ENCODE measurements at places on chromosomes 1 and 21.

DNA sequence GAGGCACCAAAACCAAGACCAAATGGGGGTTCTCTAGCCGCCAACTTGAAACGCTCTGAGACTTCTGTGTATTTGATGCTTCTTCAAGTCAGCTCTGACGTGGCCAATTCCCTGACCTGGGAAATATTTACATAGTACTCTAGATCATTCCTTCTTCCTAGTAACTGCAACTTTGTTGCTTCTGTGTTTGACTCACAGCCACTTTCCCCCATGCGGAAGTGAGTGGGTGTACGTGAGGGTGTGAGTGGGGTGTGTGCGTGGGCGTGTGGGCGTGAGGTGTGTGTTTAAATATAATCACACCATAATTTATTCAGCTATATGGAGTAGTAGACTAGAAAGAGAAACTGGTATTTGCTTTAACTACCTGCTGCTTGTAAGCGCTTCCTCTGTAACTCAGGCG lies 111.0 kb downstream of the TAS1R2 start:
- DNase-seq, result no peak

- no peak for DNase-seq
Observed at GRCh38 chr1:29469457-29469856, 233.1 kb downstream of the PTPRU start.

DNA sequence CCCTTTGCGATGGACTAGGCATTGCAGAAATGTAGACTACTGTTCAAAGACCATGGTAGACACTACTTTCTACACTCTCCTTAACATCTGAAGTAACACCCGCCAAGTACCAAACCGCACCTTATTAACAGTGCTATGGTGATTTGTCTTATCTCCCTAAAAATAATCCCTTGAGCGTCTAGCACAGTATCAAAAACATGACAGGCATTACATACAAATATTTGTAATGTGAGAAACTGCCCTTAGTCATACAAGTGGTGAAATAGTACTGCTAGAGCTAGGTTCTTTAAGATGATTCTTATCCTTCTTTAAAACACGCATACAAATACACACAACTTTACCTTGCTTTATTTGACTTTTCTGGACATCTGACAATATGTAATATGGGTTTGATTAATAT lies 27.2 kb downstream of the PUM1 start:
- DNase-seq, result no peak

DNA sequence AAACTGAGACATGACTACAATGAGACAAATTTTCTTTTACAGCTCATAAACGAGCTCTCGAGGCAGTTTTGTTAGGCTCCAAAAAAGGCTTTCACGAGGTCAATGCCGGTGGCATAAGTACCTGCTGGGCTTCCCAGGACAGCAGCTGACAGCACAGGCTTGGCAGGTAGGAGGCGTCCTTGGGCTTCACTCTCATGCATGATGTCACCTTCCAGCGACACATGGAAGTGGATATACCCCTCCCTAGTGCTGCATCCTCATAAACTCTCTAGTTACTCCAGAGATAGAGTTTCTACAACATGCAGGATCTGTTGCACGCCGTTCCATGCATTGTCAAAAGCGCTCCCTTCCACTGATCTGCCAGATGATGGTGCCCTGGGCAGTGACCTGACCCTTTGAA lies 112.5 kb upstream of the PAXBP1 start:
- no peak for DNase-seq

DNA sequence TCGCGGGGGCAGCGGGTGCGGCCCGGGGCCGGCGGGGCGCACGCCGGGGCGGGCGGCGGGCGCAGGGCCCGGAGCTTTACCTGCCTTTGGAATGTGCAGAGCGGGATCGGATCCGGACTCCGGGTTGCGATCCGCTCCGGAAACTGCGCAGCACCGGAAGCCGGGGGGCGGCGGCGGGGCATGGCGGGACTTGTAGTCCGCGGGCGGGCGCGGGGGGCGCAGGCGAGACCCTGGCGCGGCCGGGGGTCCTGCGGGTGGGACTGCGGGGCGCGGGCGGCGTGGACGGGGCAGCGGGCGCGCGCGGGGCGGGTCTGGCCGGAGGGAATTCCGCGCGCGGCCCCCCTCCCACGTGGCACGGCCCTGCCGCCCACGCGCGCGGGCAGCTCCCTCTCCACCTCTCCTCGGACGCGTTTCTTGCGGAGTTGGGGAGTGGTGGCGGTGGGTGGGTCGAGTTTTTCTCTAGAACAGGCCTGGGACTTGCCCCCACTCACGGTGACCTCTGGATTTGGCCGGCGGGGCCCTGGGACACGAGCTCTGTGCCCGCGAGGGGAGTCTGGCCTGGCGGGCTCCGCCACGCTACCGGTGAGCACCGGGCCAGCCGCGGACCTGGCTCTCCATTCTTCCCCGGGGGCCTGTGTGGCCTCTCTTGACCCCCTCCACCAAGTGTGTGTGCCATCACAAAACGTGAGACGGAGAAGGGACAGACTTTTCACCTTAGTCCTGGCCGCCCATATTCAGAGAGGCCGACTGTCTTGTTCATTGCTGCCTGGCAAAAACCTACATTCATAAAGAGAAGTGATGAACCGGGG lies at the start of gene PRDM15:
PRDM15 (minus strand) TSS at position 155 of the 809 bp plus-strand sequence. CDS start 18,981 bp downstream, outside the sequence.
- peak; percentile 76 for DNase-seq

- no peak for DNase-seq
Observed at GRCh38 chr1:28412731-28413130, 43.2 kb downstream of the PHACTR4 start.

- DNase-seq, result no peak
Observed at GRCh38 chr1:43872280-43872679, 61.3 kb upstream of the ARTN start.

DNA sequence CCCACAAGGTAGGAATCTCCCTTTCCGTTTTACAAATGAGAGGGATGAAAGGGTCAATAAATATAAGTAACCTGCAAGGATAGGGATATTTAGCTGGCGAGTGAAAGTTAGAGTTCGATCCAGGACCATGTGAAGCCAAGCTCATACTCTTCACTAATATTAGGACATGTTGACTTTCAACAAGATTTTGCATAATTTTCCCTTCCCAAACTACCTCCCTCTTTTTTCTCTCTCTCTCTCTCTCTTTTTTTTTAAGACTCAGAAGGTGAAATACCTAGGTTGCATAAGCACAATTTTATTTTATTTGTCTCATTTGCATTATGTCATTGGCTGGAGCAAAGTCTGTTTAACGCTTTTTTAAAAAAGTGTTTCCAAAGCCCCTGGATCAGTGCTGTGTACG lies 8.1 kb upstream of the MT1HL1 start:
- DNase-seq, result no peak

- DNase-seq, result no peak
Observed at GRCh38 chr1:108830119-108831008, 26.5 kb downstream of the AKNAD1 start.

DNA sequence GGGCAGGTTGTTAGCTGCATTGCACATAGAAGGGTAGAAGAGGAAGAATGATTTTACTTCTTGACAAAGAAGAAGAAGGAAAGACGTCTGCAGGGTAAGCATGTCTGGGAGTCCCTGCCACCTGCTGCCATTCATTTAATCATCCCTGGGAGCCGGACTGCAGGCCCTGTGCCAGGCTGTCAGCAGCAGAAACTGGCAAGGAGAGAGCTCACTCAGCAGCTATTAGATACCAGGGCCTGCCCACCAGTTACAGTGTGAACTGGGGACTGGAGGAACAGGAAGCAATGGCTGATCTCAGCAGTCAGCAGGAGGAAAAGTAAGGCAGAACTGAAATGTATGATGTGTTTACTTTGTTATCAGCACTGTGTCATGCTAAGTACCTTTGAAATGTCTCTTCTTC lies 75.7 kb upstream of the C1orf87 start:
- DNase-seq, result no peak

GRCh38 chr1:228691211-228691610 lies 44.1 kb upstream of the RHOU start:
- no peak for DNase-seq

DNA sequence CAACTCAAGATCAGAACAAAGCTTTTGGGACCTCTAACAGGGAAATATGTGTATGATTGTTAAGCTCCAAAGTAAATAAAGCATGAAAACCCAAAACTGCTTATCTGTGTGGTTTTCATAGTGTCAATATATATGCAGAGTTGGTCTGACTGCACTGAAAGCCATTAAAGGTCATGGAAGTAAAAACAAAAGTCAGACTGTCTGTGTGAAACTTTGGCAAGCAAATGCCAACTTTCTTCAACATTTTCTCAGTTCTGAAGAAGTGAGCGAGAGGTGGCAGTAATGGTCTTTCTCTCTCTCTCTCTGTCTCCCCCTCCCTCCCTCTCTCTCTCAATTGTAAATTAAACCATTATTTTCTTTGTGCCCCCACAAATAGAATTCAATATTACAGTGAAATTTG lies 100.1 kb upstream of the S1PR1 start:
- DNase-seq, result no peak

- no peak for DNase-seq
Observed at GRCh38 chr1:213371847-213372619, 321.0 kb downstream of the RPS6KC1 start.

GRCh38 chr1:200275415-200275814 lies 134.4 kb downstream of the ZNF281 start:
- DNase-seq, result no peak

- no peak for DNase-seq
Observed at GRCh38 chr1:41464885-41465284, 19.6 kb downstream of the EDN2 start.

DNA sequence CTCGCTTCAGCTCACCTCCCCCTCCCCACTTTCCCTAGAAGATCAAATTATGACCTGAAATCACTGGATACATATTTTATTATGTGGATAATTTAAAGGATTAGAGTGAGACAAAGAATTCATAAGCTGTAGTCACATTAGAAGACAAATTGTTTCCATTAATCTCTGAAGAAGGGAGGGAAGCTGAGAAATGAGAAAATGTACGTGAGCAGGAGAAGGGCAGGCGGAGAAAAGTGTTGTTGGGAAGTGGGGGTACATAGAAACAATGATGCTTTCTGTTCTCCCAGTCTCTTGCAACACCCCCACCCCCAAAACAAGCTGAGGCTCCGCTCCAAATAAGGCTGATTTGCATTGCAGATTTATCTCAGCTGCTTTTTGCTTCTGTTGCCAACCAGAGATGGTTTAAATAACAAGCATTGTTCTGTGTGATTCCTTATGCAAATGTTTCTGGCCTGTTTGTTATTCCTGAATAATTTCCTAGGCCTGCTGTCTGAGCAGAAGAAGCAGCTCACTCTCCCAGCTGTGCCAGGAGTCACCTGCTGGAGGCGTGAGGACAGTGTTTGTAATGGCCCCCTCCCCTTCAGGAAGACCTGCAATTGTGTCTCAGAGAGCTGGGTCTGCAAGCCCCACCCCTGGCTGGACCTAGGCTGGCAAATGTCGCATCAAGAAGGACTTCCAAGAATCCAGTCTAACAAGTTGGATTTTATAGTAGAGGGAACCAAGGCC lies 121.8 kb upstream of the TNR start:
- no peak for DNase-seq

GRCh38 chr21:36710729-36711048 lies 11.8 kb downstream of the SIM2 start:
- DNase-seq, result no peak

- DNase-seq, result no peak
Observed at GRCh38 chr1:229941160-229941559, 125.9 kb upstream of the GALNT2 start.

DNA sequence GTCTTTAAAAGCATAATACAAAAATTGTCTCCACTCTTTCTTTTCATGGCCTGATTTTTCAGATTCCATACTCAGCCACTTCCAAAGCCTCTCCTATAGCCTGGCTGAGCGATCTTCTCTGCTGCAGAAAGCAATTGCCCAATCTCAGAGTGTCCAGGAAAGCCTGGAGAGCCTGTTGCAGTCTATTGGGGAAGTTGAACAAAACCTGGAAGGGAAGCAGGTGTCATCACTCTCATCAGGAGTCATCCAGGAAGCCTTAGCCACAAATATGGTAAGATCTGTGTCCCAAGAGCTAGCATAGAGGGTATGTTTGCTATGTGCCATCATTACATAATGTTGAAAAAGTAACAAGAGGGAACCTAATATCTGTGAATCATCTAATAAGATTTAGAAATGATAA lies 130.7 kb upstream of the BMP8A start:
- DNase-seq, result no peak

All from stimulated activated CD8-positive, alpha-beta memory T cell treated with anti-CD3 and anti-CD28 coated beads, Interleukin-15, amount 100 ng/mL, for 24 hours (primary cell).